ENCODE measurements at places on chromosomes 6 and 20.

DNA sequence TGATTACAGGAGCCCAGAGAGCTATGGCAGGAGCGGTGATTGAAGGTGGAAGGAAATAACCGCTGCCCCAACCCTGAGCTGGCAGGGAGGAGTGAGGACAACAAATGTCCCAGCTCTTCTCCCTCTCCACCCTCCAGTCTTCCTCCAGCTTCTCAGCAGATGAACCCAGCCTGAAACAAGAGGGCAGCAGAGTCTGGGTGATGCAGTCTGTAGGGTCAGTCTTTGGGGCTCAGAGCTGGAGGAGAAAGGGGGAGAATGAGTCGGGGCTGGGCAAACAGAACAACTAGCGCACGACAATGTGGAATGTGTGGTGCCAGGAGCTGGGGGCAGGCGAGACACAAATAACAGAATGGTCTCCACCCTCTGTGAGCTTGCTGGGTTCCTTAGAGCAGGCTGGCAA lies 4.5 kb upstream of the GUCA1A start:
- no peak for DNase-seq

DNA sequence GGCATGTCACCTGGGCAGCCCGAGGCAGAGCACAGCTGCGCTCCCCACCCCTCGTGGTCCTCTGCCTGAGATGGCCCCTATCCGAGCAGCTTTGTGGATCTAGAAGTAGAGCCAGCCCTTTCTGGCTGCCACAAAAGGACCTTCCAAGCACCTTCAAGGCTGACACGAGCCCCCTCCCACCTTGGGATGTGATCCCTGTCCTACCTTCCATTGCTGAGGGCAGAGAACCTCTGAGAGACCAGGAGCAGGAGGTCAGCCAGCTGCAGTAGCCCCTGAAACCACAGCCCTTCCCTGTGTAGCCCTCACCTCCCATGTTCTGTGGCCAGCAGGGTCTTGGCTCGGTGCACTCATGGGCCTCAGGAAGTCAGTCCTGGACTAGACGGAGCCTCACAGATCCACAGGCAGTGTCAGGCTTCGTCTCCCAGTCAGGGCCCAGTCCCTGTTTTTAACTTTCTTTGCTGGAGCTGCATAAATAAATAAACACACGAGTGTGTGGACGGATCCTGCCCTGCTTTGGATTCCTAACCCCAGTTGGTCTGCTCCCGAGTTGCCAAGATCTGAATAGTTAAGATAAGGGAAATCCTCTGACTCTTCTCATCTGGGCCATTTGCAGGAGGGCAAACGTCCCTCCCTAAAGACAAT lies 507.7 kb downstream of the PREX1 start:
- no peak for DNase-seq

- no peak for DNase-seq
Observed at GRCh38 chr20:39431091-39431880, 469.1 kb downstream of the DHX35 start.

DNA sequence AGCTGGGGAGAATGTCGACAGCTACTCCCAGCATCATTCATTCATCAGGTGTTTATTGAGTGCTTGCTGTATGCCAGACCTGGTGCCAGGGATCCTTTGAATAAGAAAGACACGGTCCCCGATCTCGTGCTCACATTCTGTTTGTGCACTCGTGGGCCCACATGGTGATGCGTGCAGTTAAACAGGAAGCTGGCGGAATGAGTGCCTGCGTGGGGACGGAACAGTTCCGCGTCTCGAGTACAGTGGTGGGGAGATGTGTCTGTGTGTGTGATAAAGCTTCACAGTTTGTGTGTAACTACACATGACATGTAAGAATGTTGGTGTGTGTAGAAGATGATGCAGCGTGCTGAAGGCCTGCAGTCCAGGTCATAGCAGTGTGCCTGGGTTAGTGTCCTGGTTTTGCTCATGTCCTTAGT lies 6.5 kb downstream of the RBM38 start:
- no peak for DNase-seq

DNA sequence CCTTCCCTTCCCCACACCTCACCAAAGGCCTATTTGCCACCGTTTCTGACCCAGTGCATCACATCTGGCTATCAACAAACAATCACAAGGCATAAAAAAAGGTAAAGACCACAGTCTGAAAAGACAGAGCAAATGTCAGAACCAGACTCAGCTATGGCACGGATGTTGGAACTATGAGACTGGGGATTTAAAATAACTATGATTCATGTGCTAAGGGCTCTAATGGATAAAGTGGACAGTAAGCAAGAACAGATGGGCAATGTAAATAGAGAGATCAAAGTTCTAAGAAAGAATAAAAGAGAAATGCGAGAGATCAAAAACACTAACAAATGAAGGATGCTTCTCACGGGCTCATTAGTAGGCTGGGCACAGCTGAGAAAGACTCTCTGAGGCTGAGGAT lies 99.5 kb downstream of the LAMP5 start:
- no peak for DNase-seq

- DNase-seq, result no peak
Observed at GRCh38 chr6:159961528-159961927, 7.4 kb upstream of the IGF2R start.

DNA sequence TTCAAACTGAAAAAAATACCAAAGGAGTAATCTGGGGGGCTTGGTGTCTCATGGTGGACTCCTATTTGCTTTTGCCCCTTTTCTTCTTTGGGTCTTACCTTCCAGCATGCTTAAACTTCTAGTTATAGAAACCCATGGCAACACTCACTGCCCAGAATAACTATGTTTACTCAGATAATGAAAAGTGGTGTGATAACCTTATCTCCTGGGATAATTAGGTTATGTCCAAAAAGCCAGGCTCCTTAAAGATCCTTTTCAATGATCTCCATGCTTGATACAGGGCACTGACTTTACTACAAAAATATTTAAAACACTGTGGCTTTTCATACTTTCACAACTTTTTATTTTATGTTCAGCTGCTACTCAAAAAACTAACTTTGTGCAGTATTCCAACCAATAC lies 245.6 kb downstream of the PRKN start:
- DNase-seq, result no peak

DNA sequence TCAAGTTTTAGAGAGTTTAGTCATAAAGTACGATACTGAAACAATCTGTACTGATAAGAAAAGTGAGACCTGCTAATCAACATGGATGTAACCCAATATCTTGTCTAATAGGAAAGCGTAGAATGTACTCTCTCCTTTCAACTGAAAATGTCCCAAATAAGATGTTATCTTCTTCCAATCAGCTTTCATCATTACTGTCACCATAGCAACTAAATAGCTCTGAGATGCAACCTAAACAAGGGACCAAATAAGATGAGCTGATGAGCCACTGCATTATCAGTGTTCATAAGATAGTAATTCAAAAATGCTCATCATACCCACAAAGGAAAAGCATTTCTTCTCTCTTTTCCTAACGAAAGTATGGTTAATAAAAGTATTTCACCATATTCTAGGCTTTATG lies 1108.3 kb upstream of the MAP3K7 start:
- DNase-seq, result no peak

DNA sequence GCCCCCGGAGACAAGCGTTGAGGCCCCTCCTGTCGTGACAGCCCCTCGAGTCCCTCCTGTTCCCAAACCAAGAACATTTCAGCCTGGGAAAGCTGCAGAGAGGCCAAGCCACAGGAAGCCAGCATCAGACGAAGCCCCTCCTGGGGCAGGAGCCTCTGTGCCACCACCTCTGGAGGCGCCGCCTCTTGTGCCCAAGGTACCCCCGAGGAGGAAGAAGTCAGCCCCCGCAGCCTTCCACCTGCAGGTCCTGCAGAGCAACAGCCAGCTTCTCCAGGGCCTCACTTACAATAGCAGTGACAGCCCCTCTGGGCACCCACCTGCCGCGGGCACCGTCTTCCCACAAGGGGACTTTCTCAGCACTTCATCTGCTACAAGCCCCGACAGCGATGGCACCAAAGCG lies 72.4 kb downstream of the SERAC1 start:
- DNase-seq, result no peak

- no peak for DNase-seq
Observed at GRCh38 chr6:69026243-69026642, 391.2 kb downstream of the ADGRB3 start.

GRCh38 chr20:47487175-47487917 lies 14.3 kb upstream of the NCOA3 start:
- no peak for DNase-seq

- no peak for DNase-seq
Observed at GRCh38 chr6:121042766-121043165, 291.5 kb downstream of the TBC1D32 start.

- DNase-seq, result no peak
Observed at GRCh38 chr6:54916858-54917257, 70.3 kb downstream of the FAM83B start.

- no peak for DNase-seq
Observed at GRCh38 chr6:96657344-96657743, 94.4 kb downstream of the FHL5 start.

DNA sequence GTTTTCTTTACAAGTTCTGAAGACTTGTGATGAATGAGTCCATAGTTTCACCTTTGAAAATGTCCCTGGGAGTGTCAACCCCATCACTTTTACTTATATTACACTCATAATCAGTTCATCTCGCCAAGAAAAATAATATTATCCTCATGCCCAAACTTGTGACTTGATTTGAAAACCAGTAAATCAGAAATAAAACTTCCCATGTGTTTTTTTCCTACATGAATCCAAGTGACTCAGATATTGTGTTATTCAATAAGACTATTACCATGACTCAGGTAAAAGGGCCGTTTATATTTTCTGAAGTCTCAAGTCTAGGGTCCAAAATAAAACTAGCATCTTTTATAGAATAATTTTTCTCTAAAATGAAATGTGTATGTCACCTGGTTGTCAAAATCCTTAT lies 15.8 kb upstream of the CYP24A1 start:
- no peak for DNase-seq

- peak; percentile 57 for DNase-seq
Observed at GRCh38 chr6:33014841-33015634, 5.6 kb upstream of the HLA-DOA start.

GRCh38 chr20:57388953-57389694 lies 2.1 kb upstream of the RBM38 start:
- no peak for DNase-seq

- DNase-seq, result peak; percentile 81
Observed at GRCh38 chr20:15654208-15654649, 919.0 kb downstream of the KIF16B start.

GRCh38 chr6:48027704-48028435 lies 83.1 kb downstream of the PTCHD4 start:
- no peak for DNase-seq

- no peak for DNase-seq
Observed at GRCh38 chr20:39072132-39072531, 110.0 kb downstream of the DHX35 start.

- DNase-seq, result no peak
Observed at GRCh38 chr6:39696986-39697788, 28.0 kb downstream of the KIF6 start.

DNA sequence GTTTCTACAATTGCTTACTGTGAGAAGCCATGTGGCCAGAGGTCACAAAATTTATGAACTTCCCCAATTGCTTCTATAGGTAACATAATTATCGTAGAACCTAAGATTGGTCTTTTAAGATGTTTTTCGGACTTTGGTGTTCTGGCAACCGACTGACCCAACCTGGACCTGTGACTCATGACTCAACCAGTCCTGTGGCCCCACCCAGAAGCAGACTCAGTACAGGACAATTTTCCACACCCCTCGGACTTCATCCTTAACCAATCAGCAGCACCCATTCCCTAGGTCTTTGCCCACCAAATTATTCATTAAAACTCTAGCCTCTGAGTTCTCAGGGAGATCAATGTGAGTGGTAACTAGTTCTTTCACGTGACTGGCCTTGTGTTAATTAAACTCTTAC lies 26.4 kb upstream of the AKAP12 start:
- DNase-seq, result no peak

DNA sequence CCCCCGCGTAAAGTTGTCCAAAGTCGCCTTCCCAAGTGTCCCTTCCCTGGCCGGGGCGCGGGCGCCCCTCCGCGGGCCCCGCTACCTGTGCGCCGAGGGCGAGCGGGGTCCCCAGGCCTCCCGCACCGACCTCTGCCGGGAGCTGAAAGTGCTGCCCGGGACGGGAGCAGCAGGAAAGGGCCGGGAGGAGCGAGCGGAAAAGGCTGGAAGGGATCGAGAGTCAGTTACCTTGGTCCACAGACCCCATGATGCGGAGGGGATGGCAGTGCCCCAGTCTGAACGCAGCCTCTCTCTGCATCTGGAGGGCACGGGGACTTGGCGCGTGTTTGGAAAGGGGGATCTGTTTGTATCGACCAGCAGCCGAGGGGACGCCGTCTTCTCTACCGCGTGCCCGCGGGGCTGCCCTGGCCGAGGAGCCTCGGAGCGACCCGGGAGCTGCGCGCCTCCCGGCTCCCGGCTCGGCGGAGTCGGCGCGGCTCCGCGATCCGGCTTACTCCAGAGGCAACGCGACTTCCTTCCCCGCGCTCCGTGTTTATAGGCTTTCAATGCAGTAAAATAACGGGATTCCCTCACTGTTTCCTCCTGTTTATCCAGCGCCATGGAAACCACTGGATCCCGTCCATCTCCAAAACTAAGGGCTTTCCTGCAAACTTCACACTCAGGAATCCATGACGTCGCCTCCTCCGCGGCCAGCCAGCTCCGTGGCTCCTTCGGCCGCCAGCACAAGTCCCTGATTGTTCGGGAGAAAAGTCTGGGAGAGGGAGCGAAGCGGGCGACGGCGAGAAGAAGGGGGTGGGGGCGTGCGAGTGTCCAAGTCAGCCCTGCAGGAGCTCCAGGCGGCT lies 20.0 kb upstream of the NFATC2 start:
- no peak for DNase-seq

DNA sequence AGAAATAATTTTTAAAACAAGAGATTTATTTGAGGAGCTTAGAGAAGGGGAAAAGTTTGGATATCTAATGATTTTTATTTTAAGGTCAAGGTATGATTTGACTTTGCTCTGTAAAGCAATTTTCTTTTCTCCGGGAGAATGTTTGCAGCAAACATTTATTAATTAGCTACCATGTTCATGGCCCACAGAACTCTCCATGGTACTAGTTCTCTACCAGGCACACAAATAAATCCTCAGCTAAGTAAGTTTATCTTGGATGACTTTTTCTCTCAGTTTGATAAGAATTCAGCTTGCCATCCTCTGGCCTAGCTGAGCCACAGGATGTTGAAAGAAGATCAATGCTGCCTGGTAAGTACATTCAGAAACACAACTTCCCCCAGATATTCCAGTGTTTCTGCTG lies 94.3 kb downstream of the PHACTR3 start:
- no peak for DNase-seq

GRCh38 chr6:140590641-140591040 lies 1216.2 kb upstream of the CITED2 start:
- DNase-seq, result no peak

DNA sequence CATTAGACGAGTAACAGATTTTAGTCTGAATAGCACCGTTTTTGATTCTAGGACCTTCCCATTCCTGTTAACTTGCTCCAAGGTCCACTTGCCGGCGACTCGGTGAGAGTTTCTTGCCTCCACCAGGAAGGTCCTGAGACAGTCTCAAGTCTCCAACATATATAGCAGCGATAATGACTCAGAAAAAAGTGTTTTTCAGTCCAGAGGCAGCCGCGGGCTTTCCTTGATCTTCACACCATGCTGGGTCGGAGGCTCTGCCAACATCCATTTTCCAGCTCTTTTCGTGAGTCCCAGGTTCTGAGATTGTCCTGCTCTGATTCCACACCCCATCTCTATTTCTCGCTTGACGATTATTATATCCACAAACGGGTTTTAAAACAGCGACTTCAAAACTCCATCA lies 170.5 kb downstream of the GPX5 start:
- DNase-seq, result no peak

GRCh38 chr20:4320291-4320690 lies 304.9 kb upstream of the RNF24 start:
- DNase-seq, result no peak
